ENCODE measurements at places on chromosomes 4 and X. TPM values are rescaled to one million over a fixed set of nuclear protein-coding genes. Genes with fewer than 3 reads are reported as not detected.

- no peak for DNase-seq
Measured at GRCh38 chr4:35697210-35697736, 547.0 kb downstream of the ARAP2 start.

- DNase-seq = no peak
Measured at GRCh38 chrX:49247916-49248811, 12.9 kb downstream of the CCDC22 start.

DNA sequence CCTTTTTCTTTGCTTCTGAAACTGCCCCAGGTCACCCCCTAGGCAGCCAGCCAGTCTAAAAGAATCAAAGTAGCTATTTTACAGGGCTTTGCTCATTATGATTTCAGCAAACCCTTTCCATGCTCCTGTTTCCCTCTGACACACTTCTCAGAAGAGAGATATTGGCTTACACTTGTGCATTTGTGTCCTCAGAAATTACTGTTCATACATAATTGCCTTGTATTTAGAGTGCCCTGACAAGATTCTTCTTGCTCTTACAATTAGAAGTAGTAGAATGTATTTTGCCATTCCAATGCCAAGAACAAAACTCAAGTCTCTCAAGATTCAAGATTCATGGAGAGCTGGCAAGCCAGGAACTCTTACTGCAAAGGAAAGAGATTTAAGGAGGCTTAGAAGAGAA, 531.0 kb upstream of the ZFP42 start:
- no peak for DNase-seq

DNA sequence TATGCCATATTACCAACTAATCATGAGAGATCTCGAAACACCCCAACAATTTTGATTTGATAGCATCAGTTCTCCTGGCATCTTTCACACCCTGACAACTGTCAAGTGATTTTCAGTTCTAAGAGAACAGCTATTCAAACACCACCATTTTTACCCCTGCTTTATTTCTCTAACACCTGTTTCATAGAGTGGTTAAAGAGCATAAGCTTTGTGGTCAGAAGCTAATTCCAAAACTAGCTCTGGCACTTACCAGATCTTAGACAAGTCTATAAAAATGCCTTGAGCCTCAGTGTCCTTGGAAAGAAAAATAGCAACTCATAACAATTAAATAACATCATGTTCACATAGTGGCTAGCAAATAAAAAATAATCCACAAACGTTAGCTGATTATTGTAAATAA, 17.9 kb downstream of the PPA2 start:
- DNase-seq = peak; percentile 85

GRCh38 chr4:823176-823760, 2.7 kb downstream of the CPLX1 start:
- DNase-seq = no peak

DNA sequence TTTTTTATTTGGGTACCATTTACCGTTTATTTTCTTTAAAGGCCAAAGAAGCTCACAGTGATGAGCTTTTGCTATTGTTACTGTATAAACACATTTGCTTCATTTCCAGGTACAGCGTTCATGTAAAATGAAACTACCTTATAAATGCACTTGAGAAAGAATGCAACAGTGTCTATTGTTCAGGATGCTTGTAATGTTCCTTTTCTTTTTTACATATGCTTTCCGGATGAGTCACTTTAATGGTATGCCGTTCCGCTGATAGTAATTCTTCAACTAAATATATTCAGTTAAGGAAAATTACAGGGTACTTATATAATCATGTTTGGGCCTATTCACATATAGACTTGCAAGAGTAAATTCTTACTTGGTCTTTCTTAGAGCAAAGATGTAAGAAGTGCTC, 354.9 kb downstream of the RPA4 start:
- peak; percentile 3 for DNase-seq

- DNase-seq = no peak
Measured at GRCh38 chrX:74514384-74514783, 93.1 kb downstream of the SLC16A2 start.

DNA sequence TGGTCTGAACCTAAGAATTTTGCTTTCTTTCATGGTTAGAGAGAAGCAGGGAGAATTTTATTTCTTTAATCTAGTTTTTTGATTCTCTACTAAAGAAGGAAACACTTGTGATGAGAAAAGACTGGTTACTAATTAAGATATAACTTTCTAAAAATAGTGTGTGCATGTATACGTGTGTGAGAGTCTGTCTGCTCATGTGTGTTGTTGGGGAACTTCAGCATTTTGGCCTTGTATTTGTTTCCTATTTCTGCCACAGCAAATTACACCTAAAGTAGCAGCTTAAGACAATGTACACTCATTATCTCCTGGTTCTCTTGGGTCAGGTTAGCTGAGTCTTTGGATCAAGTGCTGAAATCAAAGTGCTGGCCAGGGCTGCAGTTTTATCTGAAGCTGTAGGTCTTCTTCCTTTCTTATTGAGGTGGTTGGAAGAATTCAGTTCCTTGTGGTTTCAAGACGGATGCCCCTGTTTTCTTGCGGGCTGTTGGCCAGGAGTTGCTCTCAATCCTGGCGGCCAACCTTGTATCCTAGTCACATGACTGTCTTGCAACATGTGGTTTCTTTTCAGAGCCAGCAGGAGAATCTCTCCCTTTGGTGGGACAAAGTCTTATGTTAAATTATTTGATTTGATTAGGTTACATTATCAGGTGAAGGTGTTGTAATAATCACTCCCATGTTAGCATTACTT, 188.4 kb upstream of the CLNK start:
- DNase-seq = no peak

DNA sequence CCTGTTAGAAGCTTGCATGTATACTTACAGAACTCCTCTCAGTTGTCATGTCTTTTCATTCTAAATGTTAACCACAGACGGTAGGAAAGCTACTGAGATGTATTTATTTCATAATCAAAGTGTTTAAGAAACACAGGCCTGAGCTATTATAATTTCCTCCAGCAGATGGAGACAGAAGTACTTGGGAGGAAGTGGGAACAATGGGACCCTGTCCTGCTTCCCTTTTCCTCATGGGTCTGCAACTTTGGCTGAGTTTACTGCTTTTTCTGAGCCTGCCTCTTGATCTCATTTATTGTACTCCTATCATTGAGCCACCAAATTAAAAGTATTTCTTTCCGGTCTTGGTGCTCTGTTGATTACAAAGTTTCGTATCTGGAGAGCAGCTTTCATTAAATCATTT, 67.7 kb upstream of the SPANXN2 start:
- DNase-seq = peak; percentile 40

- DNase-seq = peak; percentile 15
Measured at GRCh38 chr4:153014460-153014859, 78.3 kb downstream of the FHDC1 start.

GRCh38 chr4:1790005-1790404, 3.1 kb upstream of the FGFR3 start:
- DNase-seq = no peak

GRCh38 chr4:67470871-67471270, 74.4 kb downstream of the CENPC start:
- no peak for DNase-seq

- DNase-seq = peak; percentile 7
Measured at GRCh38 chrX:8879750-8880149, 78.6 kb upstream of the FAM9A start.

- no peak for DNase-seq
Measured at GRCh38 chr4:186348433-186348832, 82.4 kb downstream of the F11 start.

DNA sequence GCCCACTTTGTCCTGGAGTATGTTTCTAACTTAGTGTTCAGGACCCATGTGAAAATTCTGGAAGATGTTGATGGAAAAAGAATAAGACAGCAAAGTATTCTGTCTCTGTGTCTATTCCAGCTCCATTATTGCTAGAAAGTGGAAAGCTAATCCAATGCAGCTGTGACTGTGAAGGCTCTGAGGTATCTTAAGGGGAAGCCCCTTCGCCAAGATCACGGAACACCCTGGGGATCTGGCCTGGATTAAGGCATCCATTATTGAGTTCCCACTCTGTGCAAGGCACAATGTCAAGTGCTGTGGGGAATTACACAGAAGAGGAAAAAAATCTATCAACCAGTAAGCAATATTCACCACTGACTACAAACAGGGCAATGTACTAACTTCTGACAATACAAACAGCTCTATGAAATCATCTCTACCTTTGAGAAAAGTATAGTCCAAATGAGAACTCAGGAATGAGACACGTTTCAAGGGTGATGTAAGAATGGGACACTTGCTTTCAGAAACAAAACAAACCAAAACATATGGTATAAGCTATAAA, 222.1 kb downstream of the LDB2 start:
- no peak for DNase-seq

GRCh38 chr4:24477919-24478318, 106.4 kb downstream of the DHX15 start:
- peak; percentile 82 for DNase-seq

GRCh38 chr4:114209584-114209983, 230.1 kb upstream of the ARSJ start:
- DNase-seq = no peak

- peak; percentile 57 for DNase-seq
Measured at GRCh38 chr4:73676861-73677323, 56.7 kb upstream of the RASSF6 start.

DNA sequence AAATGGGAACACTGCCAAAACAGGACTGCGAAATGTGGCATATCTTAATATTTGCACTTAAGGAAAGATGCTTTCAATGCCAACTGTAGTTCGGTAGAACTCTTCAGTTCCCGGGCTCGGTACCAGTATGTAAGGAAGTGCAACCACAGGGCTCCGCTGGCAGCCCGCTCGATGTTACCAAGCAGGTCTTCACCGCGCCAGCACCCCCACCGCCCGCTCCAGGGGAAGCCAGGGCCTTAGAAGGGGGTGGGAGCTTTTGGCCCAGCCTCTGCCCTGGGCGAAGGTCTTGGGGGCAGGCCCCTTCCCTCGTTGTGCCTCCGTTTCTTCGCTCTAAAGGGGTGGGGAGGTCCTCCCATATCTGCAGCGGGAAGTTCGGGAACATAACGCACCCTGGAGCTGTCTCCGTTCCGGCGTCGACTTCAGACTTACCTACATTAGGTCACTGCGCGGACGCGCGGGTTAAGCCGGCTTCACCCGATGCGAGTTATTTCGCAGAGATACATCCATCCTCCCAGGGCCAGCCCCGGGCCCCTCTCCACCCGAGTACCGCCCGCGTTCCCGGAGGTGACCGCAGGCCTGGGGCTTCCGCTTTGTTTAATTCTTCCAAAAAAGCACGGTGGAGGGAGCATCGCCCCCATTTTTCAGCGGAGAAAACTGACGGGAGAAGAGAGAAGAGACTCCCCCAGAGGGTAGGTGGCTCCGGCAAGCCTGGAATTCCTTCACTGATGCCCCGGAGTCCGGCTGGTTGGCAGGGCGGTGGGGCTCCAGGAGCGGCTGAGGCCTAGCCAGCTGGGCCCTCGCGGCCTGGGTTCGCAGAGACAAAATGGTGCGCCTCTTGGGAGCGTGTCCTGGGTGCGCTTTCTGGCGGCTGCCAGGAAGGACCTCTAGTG, 1.0 kb upstream of the HMX1 start:
- no peak for DNase-seq

- DNase-seq = no peak
Measured at GRCh38 chrX:2284601-2285000, 216.2 kb downstream of the DHRSX start.

DNA sequence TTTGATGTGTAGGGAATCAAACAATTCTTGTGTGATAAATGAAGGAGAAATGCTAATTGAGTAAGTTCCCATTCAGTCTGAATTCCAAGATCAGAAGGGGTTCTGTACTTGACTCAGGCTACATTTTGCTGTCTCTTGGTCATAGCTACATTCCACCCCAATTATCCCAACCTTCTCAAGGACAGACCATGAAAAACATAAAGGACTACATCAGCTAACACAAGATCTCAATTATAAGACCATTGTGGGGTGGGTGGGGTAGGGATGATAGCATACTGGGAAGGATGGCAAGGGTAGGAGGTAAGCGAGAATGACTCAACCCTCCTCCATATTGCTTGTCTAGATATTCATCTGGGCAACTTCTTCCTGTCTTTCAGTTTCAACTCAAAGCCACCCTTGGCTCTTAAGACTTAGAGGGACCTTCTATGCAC, 87.4 kb upstream of the ETNPPL start:
- no peak for DNase-seq

DNA sequence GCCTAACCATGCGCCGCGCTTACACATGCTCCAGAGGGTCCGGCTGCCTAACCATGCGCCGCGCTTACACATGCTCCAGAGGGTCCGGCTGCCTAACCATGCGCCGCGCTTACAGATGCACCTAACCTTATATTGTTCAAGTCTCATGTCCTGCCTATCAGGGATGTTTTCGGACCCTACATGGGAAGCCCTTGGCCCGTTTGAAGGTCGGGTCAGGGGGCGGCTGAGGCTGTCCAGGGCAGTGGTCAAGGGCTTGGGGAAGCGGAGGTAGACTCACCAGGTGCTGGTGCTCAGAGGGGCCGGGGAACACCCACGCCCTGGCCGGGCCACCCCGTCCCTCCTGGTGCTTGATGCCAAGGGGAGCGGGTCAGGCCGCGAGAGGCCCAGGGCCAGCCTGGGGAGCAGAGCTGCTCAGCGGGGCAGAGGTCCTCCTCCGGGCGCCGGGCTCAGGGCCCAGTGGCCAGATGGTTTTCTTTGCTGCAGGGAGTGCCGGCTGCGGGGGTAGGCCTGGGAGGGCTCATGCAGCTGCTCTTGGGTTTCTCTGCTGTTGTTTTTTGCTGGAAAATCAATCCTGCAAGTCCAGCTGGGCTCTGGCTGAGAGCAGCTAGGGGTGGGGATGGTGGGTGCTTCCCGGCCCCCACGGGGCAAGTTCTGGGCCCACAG, 35.4 kb upstream of the SPON2 start:
- peak; percentile 83 for DNase-seq

DNA sequence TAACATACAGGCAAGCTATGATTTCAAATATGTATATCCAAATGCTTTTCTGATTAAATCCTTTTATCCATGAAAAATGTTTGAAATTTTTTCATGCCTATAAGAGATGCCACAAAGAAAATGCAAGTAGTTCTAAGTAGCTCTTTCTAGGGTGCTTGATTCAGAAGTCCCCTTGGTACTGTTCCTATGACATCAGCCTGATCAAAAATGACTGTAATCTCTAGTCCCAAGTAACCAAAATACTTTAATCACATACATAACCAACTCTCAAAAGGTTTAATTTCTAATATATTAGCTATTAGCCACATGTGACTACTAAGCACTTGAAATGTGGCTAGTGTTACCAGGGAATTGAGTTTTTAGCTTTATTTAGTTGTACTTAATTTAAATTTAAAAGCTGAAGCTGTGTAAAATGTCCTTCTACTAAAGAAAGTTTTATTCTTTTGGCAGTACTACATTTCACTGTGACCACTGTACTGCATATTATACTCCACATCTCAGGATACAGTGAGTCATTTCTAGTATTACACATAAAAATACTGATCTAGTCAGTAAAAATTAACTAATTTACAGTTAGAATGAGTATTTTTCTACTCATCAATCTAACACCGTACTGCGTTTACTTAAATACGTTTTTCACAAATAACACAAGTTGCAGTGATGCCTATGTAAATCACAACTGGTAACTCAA, 33.9 kb downstream of the FBXW7 start:
- DNase-seq = peak; percentile 20

PNMA6F gene
- not detected for total RNA-seq

TREX2 gene
- 2.3 TPM for total RNA-seq

S100P gene
- not detected for total RNA-seq

MTTP gene
- total RNA-seq = 0.06 TPM

FHDC1 gene
- total RNA-seq = 0.13 TPM

AMTN gene
- total RNA-seq = not detected

GRPR gene
- total RNA-seq = 0.26 TPM

KCNE5 gene
- 0.29 TPM for total RNA-seq

SSX4 gene
- total RNA-seq = not detected

SSX3 gene
- not detected for total RNA-seq

IL13RA1 gene
- 34.2 TPM for total RNA-seq

LGI2 gene
- not detected for total RNA-seq
